Upper lobe of left lung (tissue), 6 donors: ENCODE measurements at places on chromosomes 7 and 10. TPM values are rescaled to one million over a fixed set of nuclear protein-coding genes. Genes with fewer than 3 reads are reported as not detected.

- DNase-seq = no peak
- H3K27me3 ChIP-seq = no peaks in the 10 kb centered on the region
- peaks cover 17% of the 10 kb centered on the region for H3K4me1 ChIP-seq
- no peak overlapping the region for H3K27ac ChIP-seq
Observed at GRCh38 chr10:599767-600166, 89.7 kb downstream of the DIP2C start.

The IFIT1 gene
- total RNA-seq = 22.6 TPM

DNA sequence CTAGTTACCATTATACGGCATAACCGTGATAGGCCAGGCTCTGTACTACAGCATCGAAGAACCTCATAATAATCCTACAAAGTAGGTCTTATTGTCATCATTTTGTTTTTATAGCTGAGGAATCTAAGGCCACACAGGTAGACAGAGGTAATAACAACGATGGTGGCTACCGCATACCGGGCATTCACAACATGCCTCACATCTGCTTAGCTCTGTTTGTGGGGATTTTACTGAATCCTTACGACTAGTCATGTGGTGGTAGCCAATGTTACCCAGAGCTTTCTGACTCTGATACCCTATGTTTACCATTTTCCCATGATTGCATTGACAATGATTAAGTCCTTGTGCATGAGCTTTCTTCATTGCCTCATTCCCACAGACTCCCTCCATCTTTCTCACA is 269.4 kb downstream of the TCF7L2 start:
- H3K4me1 ChIP-seq = no peaks in the 10 kb centered on the region
- no peaks in the 10 kb centered on the region for H3K27me3 ChIP-seq
- H3K36me3 ChIP-seq = no peaks in the 10 kb centered on the region
- no peak for DNase-seq

The GJD4 gene
- not detected for total RNA-seq
